Activated T-helper 17 cell treated with anti-CD3 and anti-CD28 coated beads, Interleukin-2, amount 50 U/mL, for 72 hours (primary cell): ENCODE measurements at places on chromosomes 4 and X. TPM values are rescaled to one million over a fixed set of nuclear protein-coding genes. Genes with fewer than 3 reads are reported as not detected.

Gene GPR173
- total RNA-seq = not detected

Gene JCHAIN
- total RNA-seq = not detected

Gene AFF2
- 0.13 TPM for total RNA-seq

Gene SPANXA1
- total RNA-seq = not detected

Gene LIMCH1
- total RNA-seq = not detected

Gene MAGEA11
- total RNA-seq = not detected

Gene SMR3A
- total RNA-seq = not detected

Gene TMEM150C
- not detected for total RNA-seq

Gene NUDT10
- 0.58 TPM for total RNA-seq

Gene TMSB15C
- 5.4 TPM for total RNA-seq

Gene ZNF185
- total RNA-seq = 2.3 TPM

Gene TEX13D
- 0.16 TPM for total RNA-seq

Gene VCX3A
- total RNA-seq = not detected

Gene MCF2
- total RNA-seq = 0.34 TPM

Gene GAGE2A
- not detected for total RNA-seq

Gene MAP3K15
- 0.48 TPM for total RNA-seq

Gene ADH7
- not detected for total RNA-seq
